ENCODE measurements at places on chromosomes 7 and 10.

- DNase-seq: no peak
Observed at GRCh38 chr7:156751319-156751718, 110.7 kb downstream of the RNF32 start.

GRCh38 chr10:60350400-60350799, 39.3 kb downstream of the ANK3 start:
- DNase-seq: no peak

GRCh38 chr10:11901833-11902475, 78.8 kb downstream of the PROSER2 start:
- no peak for DNase-seq

GRCh38 chr7:149196151-149196704, 882 bp downstream of the ZNF282 start:
- no peak for DNase-seq

DNA sequence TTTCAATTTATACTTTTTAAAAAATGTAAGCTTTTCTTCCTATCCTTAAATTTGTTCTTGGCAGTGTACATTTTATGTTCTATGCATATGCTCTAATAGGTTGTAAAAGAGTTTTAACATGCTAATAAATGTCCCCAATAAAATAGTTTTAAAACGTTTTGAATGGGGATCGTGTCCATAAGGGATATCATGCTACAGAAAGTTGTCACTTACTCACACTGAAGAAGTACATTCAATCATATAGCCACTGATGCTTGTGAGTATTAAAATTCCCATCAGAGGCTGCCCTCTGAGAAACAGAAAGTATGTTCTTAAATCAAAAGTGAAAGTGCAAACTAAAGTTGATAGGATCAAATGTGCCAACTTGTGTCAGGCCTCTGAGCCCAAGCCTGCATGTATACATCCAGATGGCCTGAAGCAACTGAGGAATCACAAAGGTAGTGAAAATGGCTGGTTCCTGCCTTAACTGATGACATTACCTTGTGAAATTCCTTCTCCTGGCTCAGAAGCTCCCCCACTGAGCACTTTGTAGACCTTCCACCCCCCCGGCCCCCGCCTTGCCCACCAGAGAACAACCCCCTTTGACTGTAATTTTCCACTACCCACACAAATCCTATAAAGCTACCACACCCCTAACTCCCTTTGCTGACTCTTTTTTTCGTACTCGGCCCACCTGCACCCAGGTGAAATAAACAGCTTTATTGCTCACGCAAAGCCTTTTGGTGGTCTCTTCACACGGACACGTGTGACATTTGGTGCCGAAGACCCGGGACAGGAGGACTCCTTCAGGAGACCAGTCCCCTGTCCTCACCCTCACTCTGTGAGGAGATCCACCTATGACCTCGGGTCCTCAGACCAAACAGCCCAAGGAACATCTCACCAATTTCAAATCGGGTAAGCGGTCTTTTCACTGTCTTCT, 877 bp upstream of the NOD1 start:
- no peak for DNase-seq

- no peak for DNase-seq
Observed at GRCh38 chr10:78992333-78992732, 76.4 kb upstream of the ZMIZ1 start.

DNA sequence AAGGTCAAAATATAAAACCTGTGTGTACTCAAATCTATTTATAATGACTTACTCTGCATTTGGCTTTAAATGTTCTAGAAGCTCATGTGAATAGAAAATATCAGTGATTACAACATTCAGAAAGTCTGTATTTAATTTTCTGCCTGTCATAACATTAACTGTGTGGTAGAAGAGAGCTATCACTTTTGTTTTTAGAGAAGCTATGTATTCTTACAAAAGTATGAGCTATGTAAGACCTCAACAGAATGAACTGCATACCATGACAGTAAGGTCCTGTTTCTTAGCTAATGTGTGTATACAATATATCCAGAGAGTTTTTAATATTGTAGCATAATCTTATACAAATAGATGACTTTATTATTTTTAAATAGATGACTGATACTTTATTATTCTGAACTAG, 61.5 kb downstream of the PTN start:
- DNase-seq: no peak

- no peak for DNase-seq
Observed at GRCh38 chr7:32616625-32617024, 121.3 kb downstream of the AVL9 start.

DNA sequence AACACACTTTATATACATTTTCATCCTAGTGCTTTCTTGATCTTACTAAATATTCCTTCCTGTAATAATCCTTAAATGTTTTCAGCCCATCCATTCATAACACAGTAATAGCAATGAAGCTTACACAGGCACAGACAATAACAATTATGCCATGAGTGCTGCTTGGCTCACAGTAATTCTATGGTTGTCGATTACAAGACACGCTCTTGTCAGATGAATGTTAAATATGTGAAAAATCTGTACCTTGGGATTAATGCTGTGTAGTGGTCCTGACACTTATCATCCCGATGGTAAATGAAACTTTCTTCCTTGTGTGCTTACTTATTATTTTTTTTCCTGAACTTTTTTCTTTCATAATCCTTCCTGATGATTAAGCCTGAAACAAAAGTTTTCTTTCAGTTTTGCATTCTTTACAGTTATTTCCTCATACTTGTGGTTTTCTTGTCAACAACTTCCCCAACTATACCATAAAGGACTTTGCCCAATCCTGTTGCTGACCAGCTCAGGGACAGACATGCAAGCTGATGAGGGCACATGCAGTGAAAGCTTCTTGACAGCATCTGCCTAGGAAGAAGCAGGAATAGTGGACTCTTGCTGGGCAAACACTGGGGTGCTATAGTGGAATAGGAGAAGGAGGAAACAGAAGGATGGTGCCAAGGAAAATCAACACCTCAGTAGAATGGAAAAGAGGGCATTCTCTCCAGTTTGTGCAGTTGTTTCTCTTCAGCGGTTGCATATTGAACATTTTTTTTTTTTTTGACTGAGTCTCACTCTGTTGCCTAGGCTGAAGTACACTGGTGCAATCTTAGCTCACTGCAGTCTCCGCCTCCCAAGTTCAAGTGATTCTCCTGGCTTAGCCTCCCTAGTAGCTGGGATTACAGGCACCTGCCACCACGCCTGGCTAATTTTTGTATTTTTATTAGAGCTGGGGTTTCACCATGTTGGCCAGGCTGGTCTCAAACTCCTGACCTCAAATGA, 6.7 kb upstream of the MGAM2 start:
- DNase-seq: peak; percentile 30

- DNase-seq: no peak
Observed at GRCh38 chr10:126504063-126504760, 115.9 kb upstream of the ADAM12 start.

- DNase-seq: peak; percentile 41
Observed at GRCh38 chr7:12715372-12716133, 28.1 kb downstream of the ARL4A start.

DNA sequence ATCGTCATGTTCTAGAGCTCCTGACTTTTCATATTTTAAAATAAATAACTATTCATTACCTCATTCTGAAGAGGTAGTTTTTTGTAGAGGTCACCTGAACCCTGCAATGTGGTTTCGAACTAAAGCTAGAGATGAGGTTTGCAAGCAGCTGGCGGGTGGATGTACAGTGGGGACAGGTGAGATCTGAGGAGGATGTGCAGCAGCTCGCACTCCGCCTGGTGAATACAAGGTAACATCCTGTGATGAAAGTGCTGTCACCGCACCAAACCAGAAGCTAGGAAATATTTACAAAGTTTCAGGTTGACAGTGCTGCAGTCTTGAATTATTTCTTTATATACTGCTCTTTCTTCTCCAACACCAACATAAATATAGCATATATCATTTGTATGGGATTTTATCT, 26.5 kb downstream of the NDUFB2 start:
- DNase-seq: peak; percentile 41

DNA sequence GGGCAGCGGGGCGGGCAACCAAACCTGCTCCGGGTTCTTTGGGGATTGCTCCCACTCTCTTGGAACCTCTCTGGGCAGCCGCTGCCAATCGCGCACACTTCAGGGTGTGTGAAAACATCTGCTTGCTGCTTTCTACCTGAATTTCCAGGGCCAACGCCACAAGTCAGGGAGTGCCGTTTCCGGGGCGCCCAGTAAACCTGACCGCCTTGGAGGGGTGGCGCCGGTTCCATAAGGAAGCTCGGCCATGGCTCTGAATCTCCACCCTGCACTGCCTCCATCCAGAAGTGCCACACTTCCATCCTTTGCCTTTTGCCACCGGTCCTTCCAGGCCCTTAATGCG, 679 bp upstream of the AFAP1L2 start:
- no peak for DNase-seq

DNA sequence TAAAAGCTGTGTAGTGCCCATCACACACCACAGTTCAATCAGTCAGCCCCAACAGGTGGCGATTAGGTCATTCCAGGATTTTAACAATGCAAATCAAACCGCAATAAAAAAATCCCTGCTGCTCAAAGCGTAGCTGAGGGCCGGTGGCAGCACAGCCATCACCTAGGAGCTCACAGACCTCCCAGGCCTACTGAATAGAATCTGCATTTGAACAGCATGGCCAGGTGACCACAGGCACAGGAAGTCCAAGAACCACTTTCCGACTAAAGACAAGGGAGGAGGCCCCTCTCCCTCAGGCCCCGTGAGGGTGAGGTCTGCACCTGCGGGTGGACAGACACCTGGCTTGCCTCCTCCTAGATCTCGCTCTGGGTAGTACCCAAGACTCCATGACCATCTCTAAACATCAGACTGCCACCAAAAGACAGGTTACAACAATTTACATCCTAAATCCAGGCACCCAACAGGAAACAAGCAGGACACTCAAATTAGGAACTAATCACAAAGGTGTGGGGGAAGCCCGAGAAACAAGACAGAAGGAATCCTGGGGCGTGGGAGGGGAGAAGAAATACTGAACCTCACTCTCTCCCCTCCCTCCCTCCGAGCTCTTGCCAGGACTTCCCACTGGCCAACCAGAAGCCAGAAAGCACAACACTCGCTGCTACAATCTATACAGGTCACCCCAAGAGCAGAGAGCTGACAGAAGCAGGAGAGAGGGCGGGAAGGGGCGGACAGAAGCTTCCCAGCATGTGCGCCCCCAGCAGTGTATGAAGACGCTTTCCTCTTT, 19.2 kb downstream of the GNA12 start:
- no peak for DNase-seq

- peak; percentile 59 for DNase-seq
Observed at GRCh38 chr10:89644967-89645741, at the start of gene PANK1. Gene PANK1 (minus strand): TSS chr10:89645242. CDS start chr10:89644891, 351 bp downstream.

- DNase-seq: no peak
Observed at GRCh38 chr7:45347804-45348203, 190.2 kb downstream of the RAMP3 start.

DNA sequence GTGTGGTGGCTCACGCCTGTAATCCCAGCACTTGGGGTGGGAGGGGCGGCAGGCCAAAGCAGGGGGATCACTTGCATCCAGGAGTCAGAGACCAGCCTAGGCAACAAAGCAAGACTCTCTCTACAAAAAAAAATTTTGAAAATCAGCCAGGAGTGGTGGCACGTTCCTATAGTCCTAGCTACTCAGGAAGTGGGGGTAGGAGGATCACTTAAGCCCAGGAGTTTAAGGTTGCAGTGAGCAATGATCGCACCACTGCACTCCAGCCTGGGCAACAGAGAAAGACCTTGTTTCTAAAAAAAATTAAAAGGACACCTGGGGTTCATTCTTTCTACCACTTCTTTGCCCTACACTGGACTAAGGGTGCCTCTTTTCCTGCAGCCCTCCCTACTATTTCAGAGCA, 15.1 kb downstream of the WAPL start:
- no peak for DNase-seq

- DNase-seq: no peak
Observed at GRCh38 chr10:104831272-104831671, 190.2 kb downstream of the SORCS3 start.

GRCh38 chr7:157767506-157768197, 430.8 kb downstream of the DNAJB6 start:
- no peak for DNase-seq

GRCh38 chr10:125843603-125844329, 20.4 kb downstream of the BCCIP start:
- no peak for DNase-seq

GRCh38 chr10:7551289-7551688, 115.5 kb downstream of the ITIH5 start:
- no peak for DNase-seq

- DNase-seq: no peak
Observed at GRCh38 chr10:118315629-118316028, 26.5 kb downstream of the FAM204A start.

GRCh38 chr7:116340201-116340847, 130.0 kb downstream of the TES start:
- DNase-seq: no peak

DNA sequence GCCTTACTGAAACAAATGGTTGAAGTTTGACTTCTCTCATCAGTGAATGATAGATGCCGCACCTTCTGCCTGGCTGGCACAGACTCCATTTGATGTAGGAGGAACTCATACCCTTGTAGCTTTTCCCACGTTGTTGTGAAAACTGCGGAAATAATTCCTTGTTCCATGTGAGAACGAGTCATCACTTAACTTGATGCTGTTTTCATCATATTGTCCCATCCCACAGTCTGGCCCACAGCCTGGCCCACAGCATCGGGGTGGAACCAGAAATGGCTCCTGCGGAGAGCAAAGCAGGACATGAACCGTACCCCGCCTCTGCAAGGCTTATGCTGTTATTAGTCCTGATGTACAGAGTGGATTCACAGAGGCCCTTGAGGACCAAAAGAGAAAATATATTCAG, 587.0 kb downstream of the SDK1 start:
- no peak for DNase-seq

DNA sequence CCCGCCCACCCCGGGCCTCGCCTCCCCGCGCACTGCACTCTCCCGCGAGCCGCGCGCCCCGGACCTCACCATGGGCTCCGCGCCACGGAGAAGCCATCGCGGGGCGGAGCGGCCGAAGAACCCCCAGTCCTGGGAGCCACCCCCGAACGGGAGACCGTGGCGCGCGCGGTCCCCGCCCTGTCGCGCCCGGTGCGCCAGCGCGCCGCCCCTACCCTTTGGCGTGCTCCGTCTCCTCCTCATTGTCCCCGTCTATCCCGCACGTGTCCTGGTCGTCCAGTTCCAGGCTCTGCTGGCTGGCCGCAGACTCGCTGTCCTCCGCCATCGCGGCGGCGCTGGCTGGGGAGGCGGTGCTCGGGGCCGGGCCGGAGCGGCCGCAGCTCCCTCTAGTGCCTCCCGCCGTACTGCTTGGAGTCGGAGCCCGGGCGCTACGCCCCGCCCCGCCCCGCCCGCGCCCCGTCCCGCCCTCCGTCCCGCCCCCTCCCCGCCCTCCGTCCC, at the start of gene NMT2:
TSS of gene NMT2 (minus strand) at position 403 of the 495 bp plus-strand sequence. CDS start at position 322, 81 bp downstream.
- DNase-seq: no peak

- DNase-seq: no peak
Observed at GRCh38 chr7:129792721-129793120, 160.0 kb downstream of the UBE2H start.
